ENCODE measurements at places on chromosomes 2 and 18.

GRCh38 chr2:86064006-86064405 lies 41.7 kb downstream of the POLR1A start:
- DNase-seq: no peak

- no peak for DNase-seq
Measured at GRCh38 chr18:22279741-22280452, 110.5 kb downstream of the GATA6 start.

- no peak for DNase-seq
Measured at GRCh38 chr2:143139835-143140393, 10.7 kb downstream of the ARHGAP15 start.

GRCh38 chr2:144503242-144503641 lies 16.7 kb downstream of the ZEB2 start:
- DNase-seq: no peak

- DNase-seq: no peak
Measured at GRCh38 chr2:223813329-223813728, 24.1 kb downstream of the AP1S3 start.

DNA sequence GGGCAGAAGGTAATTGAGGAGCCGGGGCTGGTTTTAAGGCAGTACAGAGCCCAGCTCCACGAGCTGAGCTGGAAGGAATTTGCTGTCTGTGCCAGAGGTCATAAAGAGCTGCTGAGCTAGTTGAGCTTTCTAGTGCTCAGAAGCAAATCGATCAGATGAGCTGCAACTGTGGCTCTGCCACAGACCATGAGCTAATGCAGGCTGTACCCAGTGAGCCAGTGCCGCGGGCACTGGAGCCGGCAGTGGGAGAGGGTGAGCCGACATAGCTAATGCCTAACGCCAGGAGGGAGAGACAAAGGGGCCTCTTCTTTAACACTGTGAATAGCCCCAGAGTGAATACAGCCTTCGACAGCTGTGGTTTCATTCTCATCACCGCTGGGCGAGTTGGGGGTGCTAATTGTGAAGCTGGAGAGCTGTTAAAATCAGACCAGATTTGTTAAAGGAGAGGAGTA lies 410.1 kb upstream of the TCF4 start:
- DNase-seq: no peak

- peak; percentile 0 for DNase-seq
Measured at GRCh38 chr18:47595831-47596501, 334.5 kb downstream of the SMAD2 start.

DNA sequence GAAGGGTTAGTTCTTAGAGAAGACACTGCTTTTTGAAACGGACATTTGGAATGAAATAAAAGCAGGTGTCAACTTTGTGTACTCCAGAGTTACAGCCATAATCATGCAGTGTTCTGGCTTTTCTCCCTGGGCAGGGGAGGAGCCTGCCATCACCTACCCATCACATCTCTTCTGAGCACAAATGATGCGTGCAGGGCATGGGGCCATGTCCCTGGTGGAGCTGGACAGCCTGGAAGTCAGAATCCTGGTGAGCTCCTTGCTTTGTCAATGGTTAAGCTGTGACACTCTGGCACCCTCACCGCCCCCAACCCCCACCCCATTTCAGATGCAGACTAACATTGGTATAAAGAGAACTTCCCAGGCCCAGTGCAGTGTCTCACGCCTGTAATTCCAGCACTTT lies 53.1 kb downstream of the PDCL3 start:
- no peak for DNase-seq

GRCh38 chr2:39995005-39995737 lies 216.1 kb upstream of the THUMPD2 start:
- no peak for DNase-seq

- DNase-seq: no peak
Measured at GRCh38 chr2:207227062-207227748, 61.5 kb upstream of the KLF7 start.

DNA sequence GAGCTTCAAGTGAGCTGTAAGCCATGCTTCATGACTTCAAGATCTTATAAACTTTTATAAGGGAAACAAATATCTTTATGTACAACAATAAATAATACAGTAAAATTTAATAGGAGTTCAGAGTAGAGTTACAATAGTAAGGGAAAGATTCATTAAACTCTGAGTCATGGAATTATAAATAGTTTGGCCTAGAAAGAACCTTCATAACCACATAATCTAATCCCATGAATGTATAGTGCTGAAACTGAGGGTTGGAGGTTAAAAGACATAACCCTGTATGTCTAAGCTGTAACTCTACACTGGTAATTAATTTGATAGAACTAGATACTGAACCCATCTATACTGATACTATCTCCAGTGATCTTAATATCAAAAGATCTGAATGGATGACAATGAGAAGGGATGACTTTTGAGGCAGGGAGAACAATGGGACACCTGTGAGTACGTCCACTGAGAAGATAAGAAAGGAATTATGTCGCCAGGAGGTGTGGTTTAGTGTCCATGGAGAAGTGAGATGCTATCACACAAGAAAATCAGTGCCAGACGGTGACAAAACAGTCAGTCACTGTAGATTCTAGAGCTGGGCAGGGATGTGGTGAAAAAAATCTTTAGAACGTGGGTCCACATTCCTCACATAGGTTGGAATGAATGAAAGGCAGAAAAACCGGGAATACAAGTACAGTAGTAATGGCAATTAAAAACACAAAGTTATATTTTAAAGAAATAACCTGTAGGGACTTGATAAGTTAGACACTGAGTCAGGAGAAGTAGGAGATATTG lies 1.1 kb downstream of the IL1F10 start:
- DNase-seq: peak; percentile 62

DNA sequence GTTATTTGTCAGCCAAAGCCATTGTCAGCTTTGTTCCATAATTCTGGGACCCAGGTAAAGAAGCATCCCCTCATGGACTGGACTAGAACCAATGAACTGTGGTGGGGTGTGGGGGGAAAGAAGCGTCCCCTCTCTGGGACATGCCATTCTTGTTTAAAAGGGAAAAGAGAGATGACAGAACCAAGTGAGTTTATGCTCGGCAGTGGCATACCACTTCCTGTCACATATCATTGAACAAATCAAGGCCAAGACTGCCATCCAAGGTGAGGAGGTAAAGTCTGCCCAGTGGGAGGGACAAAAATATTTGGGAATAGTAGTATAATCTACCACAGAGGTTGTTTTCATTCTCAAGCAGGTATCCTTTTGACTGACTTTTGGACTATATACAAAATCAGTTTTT lies 4.7 kb upstream of the GLS start:
- no peak for DNase-seq

DNA sequence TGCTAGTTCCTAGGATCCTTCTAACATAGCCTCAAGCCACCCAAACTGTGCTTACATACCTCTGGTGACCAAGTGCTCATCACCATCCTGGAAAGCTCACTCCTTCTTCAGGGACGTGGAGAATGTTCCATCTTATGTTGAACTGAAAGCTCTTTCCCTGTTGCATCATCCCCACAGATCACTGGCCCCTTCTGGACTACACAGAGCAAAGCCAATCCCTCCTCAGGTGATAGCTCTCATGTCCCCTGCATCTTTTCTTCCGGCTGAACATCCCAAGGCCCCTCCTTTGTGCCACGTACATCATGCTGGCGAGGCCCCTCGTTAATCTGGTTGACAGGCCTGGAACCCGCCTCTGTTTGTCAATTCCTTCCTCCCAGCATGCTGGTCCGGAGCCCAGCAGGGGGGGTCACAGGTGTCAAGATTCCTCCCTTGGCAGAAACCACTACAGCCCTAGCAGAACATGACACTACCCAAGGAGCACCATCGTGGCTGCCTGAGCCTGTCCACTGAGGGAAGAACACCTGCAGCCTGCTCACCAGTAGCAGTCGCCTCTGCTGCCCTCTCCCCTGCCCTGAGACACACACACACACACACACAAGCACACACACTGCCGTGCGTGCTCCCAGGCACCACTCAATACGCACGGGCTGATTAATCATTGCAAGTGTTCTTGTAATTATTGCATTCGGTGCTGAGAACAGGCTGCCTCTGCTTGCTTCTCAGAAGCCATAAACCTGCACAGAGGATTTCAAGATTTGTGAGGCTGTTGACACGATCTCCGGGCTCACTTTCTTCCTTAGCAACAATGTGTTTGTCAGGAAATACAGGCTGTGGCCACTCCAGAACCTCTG lies 6.3 kb upstream of the KCNK3 start:
- DNase-seq: no peak

DNA sequence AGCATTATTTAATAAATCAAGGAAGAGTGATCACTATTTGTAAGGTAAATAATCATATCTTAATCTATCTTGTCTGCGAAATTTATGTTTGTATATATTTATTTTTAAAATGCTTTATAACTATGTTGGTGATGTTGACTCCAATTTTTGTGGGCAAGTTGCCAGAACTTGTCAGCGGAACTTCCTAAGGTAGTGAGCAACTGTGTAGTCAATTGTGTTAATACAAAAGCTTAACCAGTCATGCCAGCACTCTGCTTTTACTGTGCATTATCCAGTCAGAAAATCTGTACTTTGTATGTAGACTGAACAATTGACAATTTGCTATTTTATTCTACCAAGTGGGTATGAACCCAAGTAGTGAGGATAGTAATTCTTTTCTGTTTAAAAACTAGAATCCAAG lies 61.9 kb upstream of the RND3 start:
- DNase-seq: no peak

- no peak for DNase-seq
Measured at GRCh38 chr2:241150660-241151530, 628 bp downstream of the PPP1R7 start.

DNA sequence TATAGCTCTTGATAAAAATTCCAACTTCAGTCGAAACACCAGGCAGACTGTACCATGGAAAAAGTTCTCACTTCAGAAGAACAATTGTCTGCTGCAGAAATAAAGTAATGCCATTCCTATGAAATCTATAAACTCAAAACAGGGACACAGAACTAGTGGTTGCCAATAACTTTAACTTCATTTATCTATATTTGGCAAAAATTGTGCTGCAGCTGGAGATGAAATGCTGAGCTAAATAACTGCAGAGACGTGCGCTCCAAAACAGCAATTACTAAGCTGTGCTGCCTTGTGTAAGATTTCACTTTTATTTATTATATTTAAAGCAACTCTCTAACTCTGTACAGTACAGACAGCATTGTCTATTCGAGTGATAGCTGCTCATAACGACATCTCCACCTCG lies 540.1 kb upstream of the ID2 start:
- no peak for DNase-seq

DNA sequence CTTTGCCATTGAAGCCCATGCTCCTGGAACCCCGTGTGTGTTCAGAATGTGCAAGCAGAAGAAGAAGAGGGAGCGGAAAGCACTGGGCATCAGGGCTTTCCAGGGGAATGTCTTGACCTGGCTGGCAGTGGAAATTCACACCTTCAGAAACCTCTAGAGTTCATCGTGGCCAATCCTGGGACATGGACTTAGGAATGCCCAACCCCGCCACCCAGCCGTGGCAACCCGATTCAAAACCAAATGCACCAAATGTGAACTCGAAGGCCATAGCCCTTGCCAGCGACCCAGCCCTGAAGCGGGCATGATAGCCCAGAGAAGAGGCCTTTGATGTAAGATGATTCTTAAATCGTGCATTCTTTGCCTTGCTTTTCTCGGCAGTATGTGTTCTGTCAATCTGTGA lies 69.4 kb downstream of the ADI1 start:
- DNase-seq: no peak

DNA sequence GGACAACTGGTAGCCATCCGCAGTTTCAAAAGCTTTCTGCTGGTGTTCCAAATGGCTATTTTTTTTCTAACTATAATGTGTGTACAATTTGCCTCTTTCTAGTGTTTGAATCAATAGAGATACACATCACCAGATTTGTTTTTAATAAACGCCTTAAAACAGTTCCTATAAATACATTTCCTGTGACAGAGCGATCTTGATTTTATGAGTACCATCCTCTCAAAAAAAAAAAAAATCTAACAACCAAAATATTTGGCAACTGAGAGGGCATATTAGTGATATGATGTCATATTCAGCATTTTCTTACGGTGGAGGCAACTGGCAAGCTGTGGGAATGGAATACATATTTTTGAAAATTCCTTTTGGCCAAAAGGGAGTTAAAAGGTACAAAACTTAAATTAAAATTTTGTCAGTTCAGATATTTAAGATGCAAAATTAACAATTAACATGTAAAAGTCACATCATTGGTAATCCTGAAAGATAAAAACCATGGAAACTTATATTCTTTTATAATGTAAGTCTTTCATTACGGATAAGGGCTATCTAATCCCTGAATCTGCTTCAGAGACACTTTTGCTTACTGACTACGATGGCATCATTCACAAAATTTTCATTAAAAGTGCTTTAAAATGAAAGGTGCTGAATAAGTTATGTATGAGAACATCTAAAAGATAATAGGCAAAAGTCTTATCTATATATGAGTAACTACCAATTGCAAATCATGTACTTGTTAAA lies 268.4 kb downstream of the TCF4 start:
- no peak for DNase-seq

GRCh38 chr2:80302314-80303005 lies 2.1 kb downstream of the LRRTM1 start:
- no peak for DNase-seq

- no peak for DNase-seq
Measured at GRCh38 chr2:200616656-200617055, 30.8 kb downstream of the AOX1 start.

- DNase-seq: no peak
Measured at GRCh38 chr2:207233731-207234130, 68.0 kb upstream of the KLF7 start.

DNA sequence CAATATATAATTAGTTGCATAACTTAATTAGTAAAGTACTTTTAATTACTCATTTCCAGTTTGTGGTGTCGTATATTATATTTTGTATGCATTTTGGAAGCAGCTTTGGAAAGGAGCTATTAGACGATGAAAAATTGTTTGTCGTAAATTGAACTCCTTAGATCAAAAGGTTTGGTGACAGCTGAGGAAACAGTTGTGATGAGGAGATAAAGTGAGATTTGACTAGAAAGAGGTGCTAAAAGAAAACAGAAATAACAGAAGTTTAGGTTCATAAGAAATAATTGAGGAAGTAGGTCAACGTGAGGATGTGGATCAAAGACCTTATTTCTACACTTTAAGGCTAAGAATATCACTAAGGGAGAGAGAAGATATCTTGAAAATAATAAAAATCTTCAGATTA lies 141.9 kb upstream of the NETO1 start:
- DNase-seq: no peak

DNA sequence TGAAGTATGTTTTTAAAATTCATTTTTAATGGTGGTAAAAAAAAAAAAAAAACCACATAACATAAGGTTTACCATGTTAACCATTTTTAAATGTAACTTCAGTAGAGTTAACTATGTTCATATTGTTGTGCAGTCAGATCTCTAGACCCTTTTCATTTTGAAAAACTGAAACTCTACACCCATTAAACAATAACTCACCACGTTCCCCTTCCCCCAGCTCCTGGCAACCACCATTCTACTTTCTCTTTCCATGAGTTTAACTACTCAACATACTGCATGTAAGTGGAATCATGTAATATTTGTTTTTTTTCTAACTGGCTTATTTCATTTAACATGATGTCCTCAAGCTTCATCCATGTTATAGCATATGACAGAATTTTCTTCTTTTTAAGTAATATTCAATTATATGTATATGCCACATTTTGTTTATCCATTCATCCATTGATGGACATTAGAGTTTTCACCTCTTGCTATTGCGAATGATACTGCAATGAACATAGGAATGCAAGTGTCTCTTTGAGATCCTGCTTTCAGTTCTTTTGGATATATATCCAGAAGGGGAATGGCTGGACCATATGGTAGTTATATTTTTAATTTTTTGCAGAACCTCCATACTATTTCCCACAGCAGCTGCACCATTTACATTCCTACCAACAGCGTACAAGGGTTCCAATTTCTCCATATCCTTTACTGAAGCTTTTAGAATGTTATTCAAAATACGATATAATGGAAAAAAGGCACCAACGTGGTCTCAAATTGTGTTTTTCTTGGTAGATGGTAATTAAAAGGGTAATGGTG lies 91.0 kb downstream of the SPTBN1 start:
- no peak for DNase-seq

- no peak for DNase-seq
Measured at GRCh38 chr2:7205151-7205830, 288.1 kb downstream of the RNF144A start.

All from RWPE1 (cell line).